ENCODE measurements at places on chromosomes 12 and 14.

GRCh38 chr14:104321088-104321801 lies 182.9 kb downstream of the KIF26A start:
- DNase-seq: no peak

- no peak for DNase-seq
Observed at GRCh38 chr12:52126050-52126604, 46.6 kb downstream of the SMIM41 start.

GRCh38 chr14:59057551-59057950 lies 130.9 kb upstream of the DAAM1 start:
- DNase-seq: no peak

DNA sequence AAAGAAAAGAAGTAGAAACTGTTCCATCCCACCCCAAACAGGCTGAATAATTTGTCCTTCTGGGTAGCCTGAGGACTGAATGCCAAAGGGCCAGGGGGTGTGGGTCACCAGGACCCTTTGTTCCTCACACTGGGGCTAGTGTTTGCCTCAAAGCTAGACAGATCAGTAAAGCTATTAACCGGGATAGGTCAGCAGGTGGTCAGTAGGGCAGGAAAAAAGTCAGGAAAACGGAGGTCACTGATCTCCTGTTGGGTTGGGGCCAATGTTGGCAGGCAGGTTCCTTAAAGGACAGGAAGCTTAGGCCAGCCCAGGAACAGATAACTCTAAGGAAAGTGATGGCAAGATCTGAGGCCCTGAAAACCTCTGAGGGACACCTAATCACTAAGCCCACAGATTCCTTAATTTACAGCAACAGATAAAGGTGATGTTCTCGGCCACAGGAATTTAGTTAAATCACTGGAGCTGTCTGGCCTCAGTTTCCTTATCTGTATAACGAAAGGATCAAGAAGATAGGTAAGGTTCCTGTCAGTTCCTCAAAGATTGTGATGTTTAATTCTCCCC lies 22.7 kb upstream of the TMPO start:
- no peak for DNase-seq

GRCh38 chr12:13288937-13289652 lies 92.6 kb downstream of the EMP1 start:
- DNase-seq: no peak

DNA sequence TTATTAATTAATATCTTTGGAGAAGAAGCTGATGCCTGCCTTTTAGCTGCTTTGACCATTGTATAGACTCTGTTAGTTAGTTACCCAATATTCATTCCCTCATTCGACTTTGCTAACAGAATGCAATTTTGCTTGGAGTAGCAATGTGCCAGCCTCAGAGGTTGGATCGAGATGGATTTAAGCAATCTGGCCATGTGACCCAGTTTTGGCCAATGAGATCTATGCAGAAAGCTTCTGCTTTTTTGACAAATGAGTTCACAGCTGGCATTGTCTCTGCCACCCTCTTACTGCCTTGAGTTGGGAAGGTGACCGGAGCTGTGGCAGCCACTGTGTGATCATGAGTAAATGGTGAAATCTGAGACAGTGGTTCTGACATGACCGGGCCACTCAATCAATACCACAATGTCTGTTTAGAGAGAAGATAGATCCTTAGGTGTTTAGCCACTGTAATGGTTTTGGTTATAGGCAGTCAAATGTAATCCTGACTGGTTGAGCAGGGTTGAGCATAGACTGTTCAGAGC lies 74.9 kb upstream of the MED13L start:
- no peak for DNase-seq

DNA sequence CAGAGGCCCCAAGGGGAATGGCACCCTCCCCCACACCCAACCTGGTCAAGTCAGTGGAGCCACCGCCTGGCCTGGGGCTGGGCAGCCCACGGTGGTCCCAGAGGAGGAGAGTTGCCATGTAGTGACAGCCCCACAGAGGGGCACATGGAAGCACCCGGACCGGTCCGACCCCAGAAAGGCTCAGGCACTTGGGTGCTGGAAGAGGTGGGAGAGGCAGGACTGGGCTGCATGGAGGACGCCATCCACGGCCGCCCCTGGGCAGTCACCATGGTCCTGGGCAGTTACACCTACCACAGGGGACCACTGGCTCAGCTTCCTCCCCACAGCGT lies 37.9 kb upstream of the TMEM179 start:
- no peak for DNase-seq

DNA sequence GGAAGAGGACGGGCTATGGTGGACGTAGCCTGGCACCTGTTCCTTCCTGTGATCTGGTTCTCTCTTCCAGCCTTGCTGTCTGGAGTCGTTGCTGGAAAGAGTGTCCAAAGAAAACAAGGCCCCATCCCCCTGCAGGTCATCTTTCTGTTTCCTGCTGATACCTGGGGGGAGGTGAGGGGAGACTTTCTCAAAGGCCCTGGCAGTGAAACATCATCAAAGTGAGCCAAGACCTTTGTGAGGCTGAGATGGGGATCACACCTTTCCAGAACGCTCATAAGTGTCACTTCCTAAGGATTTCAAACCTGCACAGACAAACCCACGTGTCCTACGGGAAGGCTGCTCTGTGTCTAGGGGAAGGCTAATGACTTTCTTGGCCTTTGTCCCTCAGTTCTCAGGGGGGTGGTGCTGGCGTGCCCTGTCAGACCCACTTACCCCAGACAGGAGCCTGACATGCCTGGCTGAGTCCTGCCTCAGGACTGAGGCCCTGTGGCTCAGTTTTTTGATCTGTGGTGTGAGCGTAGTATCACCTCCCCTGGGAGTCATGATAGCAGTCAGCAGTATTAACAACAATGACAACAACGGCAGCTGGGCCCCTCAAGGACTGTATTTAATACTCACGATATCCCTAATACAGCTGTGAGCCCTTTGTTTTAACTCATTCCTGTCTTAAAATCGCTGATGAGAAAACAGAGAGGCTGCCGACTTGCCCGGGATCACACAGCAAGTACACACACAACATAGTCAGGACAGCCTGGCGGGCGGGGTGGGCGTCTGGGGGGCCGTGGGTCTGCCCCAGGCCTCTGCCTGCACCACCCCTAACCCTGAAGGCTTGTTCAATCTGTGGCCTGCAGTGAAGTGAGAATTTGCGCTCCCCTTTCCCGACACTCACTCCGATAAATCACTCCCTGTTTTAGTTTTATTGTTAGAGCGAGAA lies 235.2 kb downstream of the SLC41A2 start:
- no peak for DNase-seq

DNA sequence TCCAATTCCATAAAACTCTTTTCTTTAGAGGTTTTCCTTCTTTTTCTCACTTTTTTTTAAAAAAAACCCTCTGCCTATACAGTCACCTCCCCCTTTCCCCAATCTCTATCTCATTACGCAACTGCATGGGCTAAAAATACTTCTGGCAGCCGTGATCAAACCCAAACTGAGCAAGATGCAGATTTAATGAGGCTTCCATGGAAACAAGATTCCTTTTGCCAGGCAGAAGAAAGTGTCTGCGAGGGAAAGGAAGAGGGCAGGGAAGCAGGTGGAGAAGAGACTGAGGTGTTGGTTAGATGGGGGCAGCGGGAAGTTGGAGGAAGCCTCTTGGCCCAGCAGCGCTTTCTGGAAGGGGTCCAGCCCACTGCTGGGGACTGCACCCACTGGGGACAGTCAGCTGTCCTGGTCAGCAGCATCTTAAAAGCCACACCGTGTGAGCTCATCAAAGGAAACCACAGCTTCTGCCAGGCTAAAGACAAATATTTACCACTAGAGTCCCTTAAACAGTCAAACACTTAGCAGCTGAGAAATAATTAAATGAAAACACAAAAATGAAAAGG lies 90.4 kb downstream of the SLC8A3 start:
- no peak for DNase-seq

- no peak for DNase-seq
Observed at GRCh38 chr14:100473249-100473648, 114.0 kb downstream of the BEGAIN start.

DNA sequence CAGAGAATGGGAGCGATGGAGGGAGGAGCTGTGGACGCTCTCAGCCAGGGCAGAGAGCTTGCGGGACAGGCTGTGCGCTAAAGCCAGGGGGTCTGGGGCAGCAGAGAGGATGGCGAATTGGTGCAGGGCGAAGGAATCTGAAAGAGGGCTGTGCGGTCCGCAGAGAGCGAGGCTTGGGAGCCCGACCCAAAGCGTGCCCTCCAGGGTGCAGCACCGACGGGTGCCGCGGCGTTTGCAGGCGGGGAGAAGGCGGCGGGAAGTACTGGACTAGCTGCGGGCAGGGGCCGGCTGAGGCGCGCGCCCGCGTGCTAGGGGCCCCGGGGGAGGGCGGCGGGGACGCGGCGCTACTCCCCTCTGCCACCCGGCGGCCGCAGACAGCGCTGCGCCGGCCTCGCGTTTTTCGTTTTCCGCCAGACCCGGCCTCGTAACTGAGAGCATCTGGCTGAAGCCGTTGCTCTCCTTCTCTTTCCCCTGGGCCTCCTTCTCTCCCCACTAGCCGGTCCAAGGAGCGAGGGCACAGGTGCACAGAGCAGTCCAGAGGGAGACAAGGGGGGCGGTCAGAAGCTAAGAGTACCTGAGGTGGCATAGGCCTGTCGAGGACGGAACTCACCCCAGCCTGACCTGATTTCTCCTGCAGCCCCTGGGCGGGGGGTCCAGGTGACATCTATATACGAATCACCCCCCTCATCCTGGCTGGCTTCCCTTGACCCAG lies 24.9 kb downstream of the SLC6A12 start:
- no peak for DNase-seq

DNA sequence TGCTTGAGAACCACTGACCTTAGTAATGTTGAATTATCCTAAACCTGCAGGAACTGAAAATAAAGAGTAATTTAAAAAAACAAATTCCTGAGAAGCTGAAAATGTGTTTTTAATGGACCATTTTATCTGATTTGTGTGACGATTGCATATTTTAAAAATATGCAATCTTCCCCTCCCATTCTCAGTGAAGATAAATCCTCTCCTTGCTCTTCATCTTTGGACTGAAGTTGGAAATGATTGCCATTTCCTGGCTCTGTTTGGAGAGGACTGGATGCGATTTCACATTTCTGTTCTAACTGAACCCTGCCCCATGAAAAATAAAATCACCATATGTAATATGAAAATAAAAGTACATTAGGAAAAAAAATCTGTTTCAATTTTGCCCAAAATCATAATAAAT lies 216.3 kb downstream of the SLC6A15 start:
- DNase-seq: no peak

- DNase-seq: no peak
Observed at GRCh38 chr12:132251741-132252490, 77.5 kb downstream of the GALNT9 start.

GRCh38 chr14:70706177-70706576 lies 64.5 kb downstream of the TTC9 start:
- no peak for DNase-seq

GRCh38 chr12:48031135-48031960 lies 27.1 kb upstream of the COL2A1 start:
- no peak for DNase-seq

DNA sequence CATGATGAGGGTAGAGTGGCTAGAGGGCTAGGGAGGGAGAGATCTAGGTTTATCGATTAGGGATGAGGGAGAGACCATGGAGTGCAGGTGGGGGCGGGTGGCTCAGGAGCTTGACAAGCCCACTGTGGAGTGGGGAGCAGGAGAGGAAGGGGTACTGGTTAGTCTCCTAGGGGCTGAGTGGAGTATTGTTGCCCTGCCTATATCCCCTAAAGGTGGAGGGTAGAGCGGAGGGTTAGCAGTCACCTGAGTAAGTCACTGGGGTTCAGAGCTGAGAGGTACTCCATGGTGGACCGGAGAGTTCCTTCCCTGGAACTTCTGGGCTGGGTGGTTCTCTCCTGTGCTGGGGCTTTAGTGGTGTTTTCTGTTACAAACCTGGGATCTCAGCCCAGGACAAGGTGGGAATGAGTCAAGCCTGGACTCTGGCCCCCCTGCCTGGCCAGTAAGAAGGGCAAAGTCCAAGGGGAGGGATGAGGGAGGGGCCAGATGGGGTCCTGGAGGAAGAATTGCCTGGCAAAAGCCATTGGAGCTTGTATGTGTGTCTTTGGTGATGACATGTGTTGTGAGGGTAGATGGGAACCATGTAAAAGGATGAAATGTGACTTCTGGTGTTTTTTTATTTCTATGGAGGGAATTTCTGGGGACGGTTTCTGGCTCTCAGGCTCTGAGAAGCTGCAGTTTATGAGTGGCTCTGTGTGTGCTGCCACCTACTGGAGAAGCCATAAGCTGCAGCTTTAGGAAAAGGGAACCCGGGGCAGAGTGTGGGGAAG lies at the start of gene CIDEB:
CIDEB (minus strand) TSS at position 403 of the 767 bp plus-strand sequence; CDS start at position 284, 119 bp downstream.
- no peak for DNase-seq

GRCh38 chr12:96194971-96195844 lies 1.0 kb downstream of the ELK3 start:
- no peak for DNase-seq

DNA sequence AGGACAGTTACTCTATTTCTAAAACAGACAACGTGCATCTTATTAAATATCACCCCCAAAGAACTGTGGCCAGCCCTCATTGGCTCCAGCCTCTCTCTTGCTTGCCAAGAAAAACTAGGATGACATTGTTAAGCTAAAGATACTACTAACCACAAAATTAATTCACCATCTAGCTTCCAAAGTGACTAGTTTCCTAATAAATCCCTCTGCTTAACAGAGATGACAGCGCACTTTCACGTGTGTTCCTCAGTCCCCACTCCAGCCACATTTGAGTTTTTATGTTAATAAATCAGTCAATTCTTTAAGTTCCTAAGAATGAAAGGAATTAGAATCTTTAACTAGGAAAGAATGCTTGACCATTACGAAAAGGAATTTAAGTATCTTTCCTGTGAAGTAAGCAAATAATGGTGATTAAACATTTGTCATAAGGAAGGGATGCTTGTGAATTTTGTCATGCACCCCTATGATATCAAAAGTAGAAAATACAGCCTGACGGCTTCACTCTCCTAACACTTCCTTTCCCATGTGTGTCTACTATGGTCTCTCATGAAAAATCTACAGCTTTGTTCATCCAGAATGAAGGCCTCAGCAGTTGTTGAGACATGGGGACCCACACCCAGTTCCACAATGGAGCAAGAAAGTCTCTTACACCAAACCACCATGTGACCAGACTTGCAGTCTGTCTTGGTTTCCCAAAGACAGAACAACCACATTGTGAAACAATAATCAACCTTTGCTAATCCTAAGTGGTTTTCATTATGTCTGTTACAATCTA lies 8.1 kb downstream of the CORO1C start:
- DNase-seq: no peak

DNA sequence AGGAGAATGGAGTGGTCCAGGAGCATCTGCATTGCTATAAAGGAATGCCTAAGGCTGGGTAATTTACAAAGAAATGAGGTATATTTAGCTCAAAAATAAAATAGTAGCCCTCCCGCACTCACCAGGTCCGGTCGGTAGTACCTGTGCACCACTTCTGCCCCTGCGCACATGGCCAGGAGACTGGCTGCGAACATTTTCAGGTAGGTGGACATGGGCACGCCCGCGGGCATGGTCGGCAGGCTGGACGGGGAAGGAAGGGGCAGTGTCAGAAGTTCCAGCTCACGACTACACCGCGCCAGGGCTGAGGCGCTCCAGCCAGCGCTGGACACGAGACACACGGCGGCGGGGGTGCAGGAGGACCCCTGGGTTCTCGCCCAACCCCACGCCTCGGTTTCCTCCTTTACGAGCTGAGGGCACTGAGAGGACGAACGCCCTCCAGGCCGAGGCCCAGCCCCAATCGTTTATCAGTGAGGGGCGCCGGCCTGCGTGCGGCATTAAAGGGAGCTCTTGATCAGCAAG lies 9.1 kb upstream of the TDG start:
- no peak for DNase-seq

Data from NCI-H1105 (cell line).